ENCODE measurements at places on chromosomes 2 and 18.

DNA sequence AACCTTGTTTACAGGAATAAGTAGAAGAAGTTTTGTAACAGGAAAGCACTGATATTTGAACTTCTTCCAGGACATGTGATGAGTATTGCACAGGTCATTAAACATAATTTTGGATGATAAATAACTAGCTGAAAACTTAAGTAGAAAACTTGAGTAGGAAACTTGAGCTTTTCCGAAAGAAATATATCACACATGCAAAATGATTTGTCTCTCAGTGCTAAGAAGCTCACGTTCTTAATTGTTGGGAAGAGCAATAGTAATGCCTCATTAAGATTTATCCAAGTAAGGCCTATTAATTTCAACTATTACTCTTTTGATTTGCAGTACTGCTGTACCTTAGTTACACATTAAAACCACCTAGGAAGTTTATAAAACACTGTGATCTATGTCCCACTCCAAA lies 1921.9 kb upstream of the LRRTM1 start:
- DNase-seq, result no peak

DNA sequence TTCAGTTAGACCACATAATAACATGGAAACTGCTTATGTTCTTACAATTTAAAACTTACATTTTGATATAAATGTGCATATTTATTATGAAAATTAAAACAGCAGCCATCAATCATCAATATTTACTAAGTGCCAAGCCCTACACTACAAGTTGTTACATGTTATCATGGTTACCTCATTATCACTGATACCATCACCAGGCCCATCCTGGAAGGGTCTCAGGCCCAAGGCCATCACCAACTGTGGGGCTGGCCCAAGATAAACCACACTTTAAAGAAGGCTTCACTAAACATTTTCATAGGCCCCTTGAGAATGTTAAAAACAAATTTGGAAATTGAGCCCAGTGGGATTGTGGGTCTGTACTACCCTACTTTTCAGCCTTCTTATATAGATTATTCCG lies 6.4 kb downstream of the ITSN2 start:
- no peak for DNase-seq

DNA sequence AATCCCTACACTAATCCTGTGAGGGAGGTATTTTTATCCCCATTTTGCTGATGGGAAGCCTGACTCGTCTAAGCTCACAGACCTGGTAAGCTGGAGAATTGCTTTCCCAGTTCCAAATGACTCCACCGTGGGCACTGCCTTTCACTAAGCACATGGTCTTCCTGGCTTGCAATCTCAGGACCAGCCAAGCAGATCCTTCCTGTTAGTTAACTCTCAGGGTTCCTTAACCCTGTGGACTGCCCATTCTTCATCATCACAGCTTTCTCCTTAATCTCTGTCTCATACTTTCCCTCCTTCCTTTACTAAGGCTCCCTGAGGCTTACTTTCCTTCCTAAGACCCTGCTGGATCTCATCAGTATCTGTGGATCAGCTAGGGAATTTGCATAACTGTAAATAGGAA lies 122.2 kb upstream of the ZEB2 start:
- no peak for DNase-seq

- DNase-seq, result no peak
These were observed 33.5 kb upstream of the PXDN start for GRCh38 chr2:1777781-1778180.

DNA sequence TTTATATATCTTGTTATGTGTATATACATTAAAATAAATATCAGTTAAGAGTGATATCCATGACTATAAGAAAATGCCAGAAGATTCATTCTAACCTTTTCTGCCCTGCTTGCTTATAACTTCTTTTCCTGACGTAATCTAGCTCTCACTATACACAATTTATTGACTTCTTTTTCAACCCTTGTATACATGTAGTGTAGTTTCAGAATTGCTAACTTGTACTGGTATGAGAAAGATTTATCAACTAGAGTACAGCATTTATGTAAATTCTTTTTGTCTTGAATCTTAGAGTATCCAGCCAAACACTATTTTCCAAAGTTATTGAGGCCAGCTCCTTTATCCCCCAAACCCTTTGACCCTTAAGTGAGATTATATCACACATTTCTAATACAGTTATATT lies 798.0 kb upstream of the RAB6C start:
- no peak for DNase-seq

GRCh38 chr2:37892436-37893114 lies 32.5 kb upstream of the RMDN2 start:
- DNase-seq, result peak; percentile 37

DNA sequence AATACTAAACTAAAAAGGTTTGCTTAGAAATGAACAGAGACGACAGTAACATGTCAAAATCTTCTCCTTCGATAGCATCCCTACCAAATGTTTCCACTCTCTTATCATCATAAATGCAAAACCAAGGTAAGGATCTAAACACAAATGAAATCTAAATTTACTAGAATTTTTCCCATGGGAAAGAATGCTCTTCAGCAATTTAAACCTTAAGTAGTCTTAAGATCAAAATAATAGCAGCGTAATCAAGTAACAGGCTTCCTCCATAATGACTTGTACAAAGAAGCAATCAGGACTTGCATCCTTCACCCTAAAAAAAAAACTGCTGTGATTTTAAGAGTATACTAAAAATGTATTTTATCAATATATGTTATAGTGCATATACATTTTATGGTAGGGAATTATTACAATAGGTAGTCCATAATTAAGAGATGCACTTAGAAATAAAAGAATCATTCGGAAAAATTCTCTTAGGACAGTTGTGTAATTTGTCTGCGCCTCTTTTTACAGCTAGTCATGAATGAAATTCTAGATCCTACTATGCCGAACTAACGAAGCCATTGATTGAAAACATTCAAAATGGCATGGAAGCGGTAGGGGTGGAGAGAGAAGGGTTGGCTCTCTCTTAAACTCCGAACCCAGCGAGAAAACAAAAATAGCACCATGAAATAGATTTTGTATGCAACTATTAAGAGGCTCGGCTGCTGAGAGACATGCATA lies 1.3 kb downstream of the PGAP1 start:
- DNase-seq, result no peak

GRCh38 chr2:180184506-180184905 lies 177.4 kb upstream of the CWC22 start:
- DNase-seq, result no peak

- DNase-seq, result no peak
These were observed 40.4 kb downstream of the ATP8B1 start for GRCh38 chr18:57762686-57763085.

- DNase-seq, result peak; percentile 39
These were observed 916 bp downstream of the TNFRSF11A start for GRCh38 chr18:62325806-62326645.

- DNase-seq, result no peak
These were observed 42.3 kb downstream of the DARS1 start for GRCh38 chr2:135942936-135943688.

DNA sequence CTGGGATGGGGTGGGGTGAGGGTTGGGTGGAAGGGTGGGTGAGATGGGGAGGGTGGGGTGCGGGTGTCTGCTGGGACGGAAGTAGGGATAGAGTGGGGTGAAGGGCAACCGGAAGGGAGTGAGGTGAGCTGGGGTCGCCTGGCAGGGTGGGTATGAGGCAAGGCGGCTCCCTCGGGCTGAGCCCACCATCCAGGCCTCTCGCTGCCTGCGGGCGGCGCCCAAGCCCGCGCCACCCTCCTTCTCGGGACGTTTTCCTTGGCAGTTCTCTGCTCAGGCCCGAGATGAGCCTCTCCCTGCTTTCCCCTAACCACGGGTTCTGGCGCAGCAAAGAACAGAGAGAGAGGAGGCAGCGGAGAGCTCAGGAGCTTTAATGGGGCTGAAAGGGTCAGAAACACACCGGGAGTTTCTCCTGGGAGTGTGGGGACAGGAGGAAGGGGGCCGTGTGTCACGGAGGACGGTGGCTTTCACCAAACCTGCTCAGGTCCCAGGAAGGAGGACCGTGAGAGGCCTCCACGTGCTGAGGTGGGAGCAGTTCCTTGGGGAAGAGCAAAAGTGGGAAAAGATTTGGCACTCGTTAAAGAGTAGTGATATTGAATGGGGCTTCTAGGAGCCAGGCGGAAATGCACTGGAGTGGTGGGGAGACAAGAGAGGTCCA lies 4.1 kb downstream of the FEV start:
- no peak for DNase-seq

DNA sequence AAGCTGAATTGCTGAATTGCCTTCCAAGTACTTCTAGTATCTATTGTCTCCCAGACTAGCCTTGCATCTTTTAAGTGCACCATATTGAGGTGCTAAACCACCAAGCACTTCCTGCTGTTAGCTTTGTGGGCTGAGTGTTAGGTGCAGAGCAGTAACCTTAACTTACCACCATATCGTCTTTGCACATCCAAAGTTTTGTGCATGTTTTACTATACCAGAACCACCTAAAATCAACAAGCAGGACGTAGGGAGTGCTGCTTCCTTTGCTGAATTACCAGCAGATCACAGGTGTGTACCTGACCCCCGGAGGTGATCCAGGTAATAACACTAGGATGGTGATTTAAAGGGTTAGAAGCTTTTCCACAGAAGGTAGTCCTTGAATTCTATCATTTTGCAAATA lies 359.9 kb upstream of the HNRNPA3 start:
- DNase-seq, result peak; percentile 81

DNA sequence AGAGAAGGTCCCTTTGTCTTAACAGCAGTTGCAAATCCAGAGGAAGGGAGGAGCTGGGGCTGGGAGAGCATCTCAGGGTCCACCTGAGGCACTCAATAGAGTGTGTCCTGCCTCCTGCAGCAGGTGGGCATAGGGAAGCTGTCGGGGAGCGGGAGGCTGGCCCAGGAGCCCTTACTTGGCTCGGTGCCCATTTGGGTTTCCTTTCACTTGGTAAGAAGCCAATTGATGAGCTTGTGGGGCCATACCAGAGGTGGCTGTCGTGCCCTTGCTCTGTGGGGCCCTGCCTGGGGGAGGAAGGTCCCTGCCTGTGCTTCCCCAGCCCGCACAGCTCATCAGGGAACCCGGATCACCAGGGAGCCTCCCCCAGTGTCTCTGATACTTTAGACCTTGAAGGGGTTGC lies 229.7 kb downstream of the DYSF start:
- no peak for DNase-seq

- DNase-seq, result no peak
These were observed 297.0 kb downstream of the NBAS start for GRCh38 chr2:15263976-15264685.

DNA sequence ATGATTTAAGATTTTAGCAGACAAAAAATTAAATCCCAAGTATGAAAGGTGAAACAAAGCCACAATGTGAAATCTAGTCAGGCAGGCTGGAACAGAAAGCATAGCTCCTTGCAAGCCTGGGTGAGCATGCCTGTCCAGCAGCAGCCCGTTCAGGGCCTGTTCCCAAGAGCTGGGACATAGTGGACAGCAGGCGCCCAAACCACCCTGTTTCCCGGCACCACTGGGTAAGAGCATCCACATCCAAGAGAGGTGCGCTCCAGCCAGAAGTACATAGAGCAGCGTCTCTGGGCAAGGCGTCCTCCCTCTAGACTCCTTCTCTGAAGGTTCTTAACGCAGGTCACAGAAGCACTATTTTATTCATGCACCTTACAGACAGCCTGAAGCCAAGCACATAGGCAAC lies 80.8 kb downstream of the DNER start:
- no peak for DNase-seq

DNA sequence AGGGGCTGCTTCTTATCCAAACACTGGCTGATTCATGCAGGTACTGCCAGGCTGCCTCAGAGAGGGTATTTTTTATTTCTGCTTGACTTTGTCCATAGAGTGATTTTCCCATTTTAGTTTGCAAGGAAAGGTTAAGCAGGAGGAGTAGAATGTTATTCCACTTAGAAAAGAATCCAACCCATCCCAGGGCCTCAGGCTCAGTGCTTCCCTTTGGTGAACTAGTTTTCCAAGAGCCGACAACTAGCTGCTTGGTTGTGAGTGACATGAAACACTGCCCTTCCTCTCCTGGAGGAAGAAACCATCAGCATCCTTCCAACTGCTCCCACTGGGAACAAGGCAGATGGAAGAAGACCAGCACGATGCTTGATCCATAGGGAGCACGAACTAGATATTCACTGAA lies 58.5 kb downstream of the BCL2 start:
- DNase-seq, result no peak

GRCh38 chr2:73022024-73022568 lies 49.4 kb downstream of the SFXN5 start:
- DNase-seq, result no peak

DNA sequence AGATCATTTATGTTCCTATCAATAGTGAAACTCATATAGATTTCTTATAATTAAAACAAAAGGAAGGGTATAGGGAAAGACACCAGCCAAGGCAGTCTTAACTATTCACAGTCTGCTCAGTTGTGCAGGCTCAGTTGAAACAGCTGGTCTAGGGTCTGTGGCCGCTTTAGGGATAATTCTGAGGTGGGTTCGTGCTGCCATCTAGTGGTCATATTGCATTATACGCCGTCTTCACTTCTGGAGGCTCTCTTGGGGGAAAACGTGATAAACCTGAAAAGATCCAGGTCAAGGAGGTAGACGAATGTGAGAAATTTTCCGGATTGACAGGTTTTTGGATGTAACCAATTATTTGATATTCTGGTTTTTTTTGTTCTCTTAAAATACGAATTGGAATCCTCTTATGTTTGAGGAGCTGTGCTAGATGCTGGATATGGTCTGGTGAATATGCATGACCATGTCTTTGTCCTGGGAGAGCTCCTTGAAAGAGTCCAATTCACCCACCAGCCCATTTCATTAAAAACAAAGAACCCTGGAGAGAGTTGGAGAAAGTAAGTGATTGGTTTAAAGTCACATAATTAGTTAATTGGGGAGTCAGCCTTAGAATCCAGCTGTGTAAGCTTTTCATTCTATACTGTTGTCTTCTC lies 492.4 kb downstream of the PLCL1 start:
- peak; percentile 66 for DNase-seq

- no peak for DNase-seq
These were observed 11.2 kb upstream of the SULT1C3 start for GRCh38 chr2:108228537-108228936.

GRCh38 chr2:110105608-110106467 lies 9.8 kb downstream of the MALL start:
- no peak for DNase-seq

- no peak for DNase-seq
These were observed 97.0 kb upstream of the SLC35G4 start for GRCh38 chr18:11512096-11513025.

- no peak for DNase-seq
These were observed 171.8 kb upstream of the LHCGR start for GRCh38 chr2:48927355-48927754.

DNA sequence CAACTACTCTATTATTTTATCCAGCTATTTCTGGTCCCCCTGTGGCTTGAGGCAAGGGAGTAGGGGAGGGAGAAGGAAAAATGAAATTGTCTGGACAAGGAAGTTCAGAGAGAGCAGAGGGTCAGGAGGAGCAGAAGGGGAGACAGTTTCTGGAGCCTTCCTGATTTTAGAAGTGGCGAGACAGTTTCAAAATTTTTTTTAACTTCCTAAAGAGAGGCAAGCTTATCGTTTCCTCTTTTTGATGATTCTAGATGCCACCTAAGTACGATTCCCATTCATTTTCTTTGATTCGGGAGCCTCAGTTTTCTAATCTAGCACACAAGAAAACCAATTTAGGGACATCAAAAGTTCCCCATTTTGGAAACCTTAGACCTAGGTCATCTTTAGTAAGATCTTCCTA lies 96.9 kb upstream of the B3GNT2 start:
- DNase-seq, result no peak

Measured in activated CD8-positive, alpha-beta T cell treated with anti-CD3 and anti-CD28 coated beads, Interleukin-2, amount 10 ng/mL, durations not matched to agents 7 days and 5 days (primary cell).